ENCODE measurements at places on chromosomes 7 and 10. TPM values are rescaled to one million over a fixed set of nuclear protein-coding genes. Genes with fewer than 3 reads are reported as not detected.

Gene ERVW-1
- not detected for total RNA-seq

Gene EBF3
- total RNA-seq = 0.20 TPM

Gene TMEM139
- 1.2 TPM for total RNA-seq

Gene SLC13A4
- not detected for total RNA-seq
